ENCODE measurements at places on chromosomes 4 and X.

- DNase-seq, result no peak
These were observed 559 bp upstream of the PCDH18 start for GRCh38 chr4:137532869-137533236.

DNA sequence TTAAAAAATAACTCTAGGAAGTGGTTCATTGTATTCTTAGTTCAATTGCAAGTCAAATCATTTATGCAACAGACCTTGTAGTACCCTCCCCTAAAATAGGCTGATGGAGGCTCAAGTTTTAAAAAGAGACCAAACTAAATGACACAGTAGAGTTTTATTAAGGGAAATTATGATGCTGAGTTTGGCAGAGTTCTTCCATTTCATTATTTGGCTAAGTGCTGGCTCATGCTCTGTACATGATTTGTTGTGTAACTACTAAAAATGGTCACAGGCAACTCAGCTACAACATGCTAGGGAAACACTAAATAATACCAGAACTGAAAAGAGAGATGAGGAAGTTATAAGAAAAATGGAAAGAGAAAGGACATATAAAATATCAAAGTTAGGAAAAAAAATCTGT, 96.1 kb upstream of the TFDP3 start:
- no peak for DNase-seq

GRCh38 chrX:57406149-57406548, 119.6 kb downstream of the FAAH2 start:
- no peak for DNase-seq

GRCh38 chrX:51867626-51868025, 25.8 kb upstream of the MAGED1 start:
- DNase-seq, result no peak

DNA sequence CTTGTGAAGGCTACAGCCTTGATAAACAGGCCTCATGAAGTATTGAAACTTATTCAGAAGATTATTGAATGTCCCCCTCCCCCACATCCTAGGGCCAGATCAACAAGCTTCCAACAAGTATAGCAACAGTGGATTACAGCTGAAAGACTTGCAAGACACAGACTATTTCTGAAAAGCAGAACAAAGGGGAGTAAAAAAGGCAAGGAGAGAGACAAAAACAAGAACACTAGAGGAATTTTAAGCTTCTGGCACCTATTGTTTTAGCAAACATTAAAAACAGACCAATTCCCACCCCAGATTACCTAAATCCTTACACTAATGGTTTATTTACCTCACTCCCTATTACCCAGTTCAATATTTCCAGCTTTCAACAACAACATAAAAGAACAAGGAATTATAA, 446.3 kb upstream of the FSTL5 start:
- no peak for DNase-seq

DNA sequence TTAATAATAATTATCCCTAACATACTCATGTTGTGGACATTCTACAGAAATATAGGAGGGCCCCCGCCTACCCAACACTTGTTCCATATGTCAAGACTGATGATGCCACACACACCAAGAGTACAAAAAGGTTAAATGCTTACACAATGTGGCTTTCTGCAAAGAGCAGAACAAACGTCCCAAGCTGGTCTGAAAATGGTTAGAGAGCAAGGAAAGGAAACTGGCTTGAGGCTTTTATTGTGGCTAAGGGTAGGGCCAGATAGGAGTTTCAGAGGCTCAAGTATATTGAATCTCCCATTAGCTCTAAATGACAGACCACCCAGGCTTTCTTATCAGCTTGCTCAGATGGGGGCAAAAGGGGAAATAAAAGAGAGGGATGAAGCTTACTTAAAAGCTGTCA, 134.1 kb upstream of the C1QTNF7 start:
- DNase-seq, result no peak

GRCh38 chr4:52106660-52107059, 55.6 kb downstream of the SPATA18 start:
- DNase-seq, result no peak

DNA sequence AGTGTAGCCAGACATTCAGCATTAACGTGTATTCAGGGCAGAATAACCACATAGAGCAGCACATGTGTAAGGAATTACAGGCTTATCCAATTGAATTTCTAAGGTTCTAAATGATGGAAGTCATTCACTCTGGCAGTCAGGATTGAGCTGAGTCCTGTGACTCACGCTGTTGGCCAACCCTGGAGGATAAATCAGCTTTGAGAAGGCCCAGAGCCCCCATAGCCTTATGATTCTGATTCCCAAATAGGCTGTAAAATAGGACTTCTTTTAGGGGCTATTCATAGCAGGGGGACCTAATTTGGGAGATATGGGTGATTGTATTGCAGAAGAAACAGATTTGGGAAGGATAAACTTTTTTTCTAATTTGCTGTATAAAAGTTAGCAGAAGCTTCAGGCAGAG, 8.1 kb upstream of the HPF1 start:
- DNase-seq, result no peak

DNA sequence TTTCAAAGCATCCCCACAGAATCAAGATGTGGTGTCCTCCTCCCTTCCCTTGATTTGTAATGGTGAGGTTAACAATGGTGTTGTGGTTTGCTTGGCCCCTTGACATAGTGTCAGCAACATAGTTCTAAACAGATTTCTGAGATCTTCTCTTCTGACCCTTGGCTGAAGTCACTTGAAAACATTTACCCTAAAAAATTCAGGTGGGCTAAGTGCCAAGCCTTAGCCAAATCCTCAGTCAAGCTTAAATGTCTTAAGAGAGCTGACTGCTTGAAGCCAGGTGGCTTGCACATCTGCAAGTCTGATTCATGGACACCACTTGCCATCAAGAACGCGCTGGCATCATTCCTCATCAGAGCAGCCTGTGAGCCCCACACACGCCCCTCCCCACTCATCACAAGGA, 173.2 kb downstream of the MGST2 start:
- no peak for DNase-seq

GRCh38 chr4:82217986-82218715, 155.6 kb downstream of the HNRNPD start:
- DNase-seq, result no peak

DNA sequence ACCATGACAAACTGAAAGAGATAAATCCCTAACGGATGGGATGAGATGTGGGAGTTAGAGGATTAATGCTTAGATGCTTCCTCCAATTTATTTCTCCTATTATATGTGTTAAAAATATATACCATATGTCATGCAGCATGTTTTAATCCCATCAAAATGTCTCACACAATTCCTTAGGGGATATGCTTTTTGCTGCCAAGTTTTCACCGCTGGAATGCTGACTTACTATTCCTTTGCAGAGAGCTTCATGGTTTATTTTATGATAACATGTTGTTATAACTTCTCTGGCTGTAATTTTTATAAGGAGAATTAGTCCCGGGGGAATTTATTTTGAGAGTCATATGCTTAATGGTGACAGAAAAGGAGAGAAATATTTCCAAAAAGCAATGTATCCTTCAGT, 670.3 kb downstream of the IL1RAPL1 start:
- no peak for DNase-seq

DNA sequence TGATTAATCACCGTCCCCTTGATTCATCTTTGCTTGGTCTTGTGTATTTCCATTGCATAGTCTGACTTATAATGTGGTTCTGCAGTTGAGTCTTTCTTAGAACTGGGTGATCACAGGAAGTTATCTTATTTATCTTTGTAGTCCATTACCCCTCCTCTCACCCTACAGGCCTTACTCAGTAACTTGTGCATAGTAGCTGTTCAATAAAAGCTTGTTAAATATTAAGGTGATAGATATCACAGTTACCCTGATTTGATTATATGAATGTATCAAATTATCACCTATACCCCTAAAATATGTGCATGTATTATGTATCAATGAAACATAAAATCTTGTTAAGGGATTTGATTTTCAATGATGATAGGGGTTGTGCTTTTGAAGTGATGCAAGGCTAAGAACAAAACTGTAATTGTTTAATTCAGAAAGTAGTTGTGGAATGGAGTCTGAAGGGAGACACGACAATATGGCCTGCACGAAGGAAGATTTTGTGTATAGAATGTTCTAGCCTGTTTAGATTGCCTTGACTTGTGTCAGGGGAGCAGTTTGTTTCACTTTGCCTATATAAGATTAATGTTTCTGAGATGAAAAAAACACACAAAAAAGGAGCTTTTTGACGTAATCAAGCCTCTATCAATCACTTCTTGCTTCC, 132.4 kb upstream of the LIMCH1 start:
- no peak for DNase-seq

DNA sequence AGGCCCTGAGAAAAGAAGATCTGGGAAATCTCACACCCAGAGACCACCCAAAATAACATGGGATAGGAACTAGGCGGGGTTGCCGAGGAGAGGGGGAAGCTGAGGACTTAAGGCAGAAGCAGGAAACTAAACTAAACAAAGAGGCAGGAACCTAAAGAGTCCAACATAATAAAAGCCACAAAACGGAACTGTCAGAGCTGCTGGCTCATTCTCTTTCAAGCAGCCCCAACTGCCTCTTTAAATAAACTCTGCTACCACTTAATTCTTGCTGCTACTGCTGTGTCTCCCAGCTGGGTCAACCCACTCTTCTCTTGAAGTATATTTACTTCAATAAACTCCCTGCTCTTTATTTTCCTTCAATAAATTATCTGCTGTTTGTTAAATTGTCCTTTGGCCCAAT, 44.5 kb downstream of the MAGEB16 start:
- DNase-seq, result no peak

DNA sequence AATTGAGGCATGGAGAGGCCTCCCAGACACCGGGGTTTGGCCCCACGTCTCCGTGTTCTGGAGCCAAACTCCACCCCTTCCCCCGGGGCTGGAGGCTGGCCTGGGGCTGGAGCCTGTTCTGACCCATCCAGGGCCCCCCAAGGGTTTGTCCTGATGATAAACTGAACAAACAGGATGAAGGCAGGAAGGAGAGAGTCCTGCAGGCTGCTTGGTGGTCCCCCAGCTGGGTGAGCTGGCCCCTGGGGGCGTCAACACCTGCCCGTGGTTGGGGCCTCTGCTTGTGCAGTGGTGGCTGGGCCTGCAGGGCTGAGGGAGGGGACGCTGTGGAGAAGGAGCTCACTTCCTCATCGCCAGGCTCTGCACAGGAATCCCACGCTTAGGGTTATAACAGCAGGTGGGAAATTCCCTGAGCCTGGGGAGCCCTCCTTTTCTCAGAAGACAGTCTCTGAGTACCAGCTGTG, 2.3 kb downstream of the SH3TC1 start:
- DNase-seq, result no peak

DNA sequence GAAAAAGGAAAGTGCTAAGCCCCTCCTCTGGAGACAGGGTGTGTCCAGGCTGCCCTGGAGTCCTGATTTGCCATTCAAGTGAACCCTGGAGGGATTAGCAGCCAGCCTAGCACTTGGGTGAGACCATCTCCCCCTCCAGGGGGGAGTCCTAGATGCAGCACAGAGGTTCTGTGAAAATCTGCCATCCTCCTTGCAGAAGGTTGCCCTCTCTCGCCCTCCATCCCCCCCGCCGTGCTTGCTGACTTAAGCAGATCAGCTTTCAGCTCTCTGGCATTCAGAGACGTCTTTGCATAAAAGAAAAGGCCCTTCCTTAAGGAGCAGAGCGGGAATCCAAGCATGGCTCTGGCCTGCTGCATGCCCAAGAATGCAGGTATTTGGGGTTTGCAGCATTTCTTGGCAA, 102.1 kb upstream of the SCML1 start:
- no peak for DNase-seq

- no peak for DNase-seq
These were observed 183.2 kb upstream of the TENT5D start for GRCh38 chrX:80237072-80237471.

DNA sequence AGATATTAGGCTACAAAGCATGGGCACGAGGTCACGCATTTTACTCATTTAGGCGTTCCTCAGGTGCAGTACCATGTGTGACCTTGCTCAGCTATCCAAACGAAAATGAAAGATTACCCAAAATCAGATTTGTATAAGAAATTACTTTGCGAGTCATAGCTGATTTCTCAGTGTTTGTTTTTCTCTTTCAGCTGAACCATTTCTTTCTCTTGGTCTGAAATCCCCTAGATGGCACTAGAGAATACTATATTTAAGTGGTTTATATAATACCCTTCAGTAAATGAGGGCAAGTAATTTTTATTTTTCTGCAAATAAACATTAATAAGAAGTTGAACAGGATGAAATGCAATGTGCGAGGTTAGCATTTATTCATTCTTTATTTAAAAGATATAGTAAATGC, 496.6 kb downstream of the STIM2 start:
- no peak for DNase-seq

GRCh38 chr4:41722181-41722580, 26.3 kb downstream of the PHOX2B start:
- no peak for DNase-seq

- DNase-seq, result no peak
These were observed 164.3 kb upstream of the MAMLD1 start for GRCh38 chrX:150198776-150199175.

DNA sequence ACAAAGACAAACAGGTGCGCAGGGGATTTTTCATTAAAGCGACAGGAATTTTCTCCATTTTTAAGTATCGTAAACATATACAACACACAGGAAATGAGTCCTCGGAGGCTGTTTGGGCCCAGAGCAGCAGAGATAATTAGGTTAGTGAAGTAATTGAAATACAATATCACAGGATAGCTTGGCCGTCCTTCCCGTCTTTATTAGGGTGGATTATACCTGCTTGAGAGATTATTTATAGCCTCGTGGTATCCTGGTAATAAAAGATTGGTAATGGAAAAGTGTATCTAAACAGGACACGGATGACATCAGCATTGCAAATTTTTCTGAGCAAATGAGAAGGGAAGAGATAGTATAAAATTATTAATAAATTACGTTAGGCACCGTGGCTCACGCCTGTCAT, 68.2 kb downstream of the CRLF2 start:
- DNase-seq, result no peak

DNA sequence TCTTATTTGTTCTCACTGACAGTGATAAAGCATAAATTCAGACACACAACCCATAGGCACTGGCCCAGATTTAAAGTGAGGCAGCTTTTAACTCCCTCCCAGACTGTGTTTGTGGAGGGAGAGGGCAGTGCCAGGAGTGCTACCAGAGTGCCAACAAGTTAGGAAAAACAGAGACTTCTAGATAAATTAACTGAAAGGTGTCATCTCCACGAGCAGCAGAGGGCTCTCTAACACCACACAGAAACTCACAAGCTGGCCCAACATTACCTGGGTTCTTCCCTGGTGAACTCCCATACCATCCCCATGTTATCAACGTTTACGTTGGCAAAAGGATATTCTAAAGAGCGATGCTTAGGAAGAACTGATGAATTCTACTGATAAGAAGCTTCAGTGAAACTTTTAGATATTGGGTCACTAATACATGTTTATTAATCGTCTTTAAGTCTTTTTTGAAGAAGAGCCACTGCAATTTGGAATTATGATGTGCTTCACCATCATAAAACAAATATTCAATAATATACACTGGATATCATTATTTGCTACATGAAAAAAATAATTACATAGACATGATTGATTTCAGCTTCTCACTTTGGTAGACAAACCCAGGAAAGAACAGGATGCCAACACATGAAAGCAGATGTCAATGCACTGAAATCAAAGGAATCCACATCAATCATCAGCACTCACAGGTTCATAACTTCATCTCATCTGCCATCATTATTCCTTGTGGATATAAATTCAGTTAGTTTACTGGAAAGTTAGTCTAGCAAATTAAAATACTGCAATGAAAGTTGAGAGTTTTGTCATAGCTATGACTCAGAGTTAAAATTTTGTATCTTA, 121.2 kb upstream of the NAP1L5 start:
- DNase-seq, result peak; percentile 31
